ENCODE measurements at places on chromosomes 11 and 22.

GRCh38 chr22:40451210-40451609 is 80.8 kb downstream of the SGSM3 start:
- DNase-seq, result no peak

- no peak for DNase-seq
Measured at GRCh38 chr11:35792148-35792845, 129.7 kb downstream of the TRIM44 start.

- DNase-seq, result no peak
Measured at GRCh38 chr11:2878782-2879181, 6.8 kb downstream of the CDKN1C start.

DNA sequence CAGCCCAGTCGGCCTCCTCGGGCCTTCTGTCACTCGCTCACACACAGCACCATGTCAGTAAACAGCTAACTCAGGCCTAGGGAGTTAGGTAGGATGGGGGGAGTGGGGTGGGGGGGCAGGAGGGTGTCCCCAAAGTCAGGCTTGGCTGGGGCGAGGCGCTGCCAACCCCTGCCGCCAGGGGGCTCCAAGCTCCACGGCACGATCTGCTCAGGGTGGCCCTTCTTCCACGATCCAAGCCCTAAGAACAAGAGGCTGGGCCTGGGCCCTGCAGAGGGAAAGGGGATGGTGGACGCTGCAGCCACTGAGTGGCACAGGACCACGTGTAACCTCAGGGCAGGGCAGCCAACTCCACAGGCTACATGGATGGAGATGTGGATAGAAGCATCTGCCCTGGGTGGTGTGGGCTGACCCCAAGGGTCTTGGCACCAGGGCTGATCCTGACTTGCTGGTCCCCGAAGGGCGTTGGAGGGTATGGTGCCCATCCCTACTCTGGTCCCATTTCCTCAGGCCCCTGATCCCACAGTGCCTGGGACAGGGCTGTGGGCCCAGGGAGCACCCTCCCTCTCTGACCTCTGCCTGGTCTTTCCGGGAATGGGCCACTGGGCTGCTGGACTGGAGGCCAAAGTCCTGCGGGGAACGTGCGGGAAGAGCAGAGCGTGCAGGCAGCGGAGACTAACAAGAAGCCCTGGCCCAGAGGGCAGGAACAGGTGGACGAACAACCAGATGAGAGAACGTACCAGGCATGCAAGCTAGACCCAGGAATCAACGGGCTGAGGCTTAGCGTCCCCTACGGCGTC is 29.1 kb upstream of the TXNRD2 start:
- DNase-seq, result peak; percentile 53

GRCh38 chr11:29685361-29685760 is 331.5 kb downstream of the KCNA4 start:
- DNase-seq, result no peak

DNA sequence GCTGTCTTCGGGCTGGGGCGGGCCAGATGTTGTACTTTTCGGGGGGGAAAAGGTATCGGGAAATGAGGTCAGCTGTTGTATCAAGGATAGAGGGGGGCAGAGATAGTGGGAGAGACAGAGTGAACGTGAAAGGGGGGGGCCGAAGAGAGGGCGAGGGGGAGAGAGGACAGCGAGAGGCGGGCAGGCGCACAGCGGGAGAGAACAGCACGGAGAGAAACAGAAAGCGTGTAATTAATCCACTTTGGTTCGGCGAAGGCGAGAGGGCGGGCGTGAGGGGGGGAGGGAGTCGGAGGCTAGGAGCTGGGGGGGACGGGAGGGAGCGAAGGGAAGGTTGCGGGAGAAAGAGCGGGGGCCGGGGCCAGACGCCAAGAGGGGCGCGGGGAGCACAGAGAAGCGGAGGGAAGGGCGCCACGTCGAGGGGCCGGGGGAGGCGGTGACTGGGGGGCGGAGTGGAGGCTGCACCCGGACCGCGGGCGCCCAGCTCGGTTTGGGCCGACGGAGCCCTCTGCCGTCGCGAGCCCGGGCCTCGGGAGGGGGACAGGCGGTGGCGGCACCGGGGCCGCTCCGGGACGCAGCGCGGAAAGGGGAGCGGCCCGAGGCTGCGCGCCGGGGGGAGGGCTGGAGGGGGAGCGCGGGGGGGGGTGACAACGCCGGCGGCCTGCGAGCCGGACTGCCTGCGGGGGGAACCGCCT is 612 bp downstream of the IGF2 start:
- DNase-seq, result no peak

GRCh38 chr22:39148026-39148726 is 4.3 kb downstream of the CBX7 start:
- no peak for DNase-seq

DNA sequence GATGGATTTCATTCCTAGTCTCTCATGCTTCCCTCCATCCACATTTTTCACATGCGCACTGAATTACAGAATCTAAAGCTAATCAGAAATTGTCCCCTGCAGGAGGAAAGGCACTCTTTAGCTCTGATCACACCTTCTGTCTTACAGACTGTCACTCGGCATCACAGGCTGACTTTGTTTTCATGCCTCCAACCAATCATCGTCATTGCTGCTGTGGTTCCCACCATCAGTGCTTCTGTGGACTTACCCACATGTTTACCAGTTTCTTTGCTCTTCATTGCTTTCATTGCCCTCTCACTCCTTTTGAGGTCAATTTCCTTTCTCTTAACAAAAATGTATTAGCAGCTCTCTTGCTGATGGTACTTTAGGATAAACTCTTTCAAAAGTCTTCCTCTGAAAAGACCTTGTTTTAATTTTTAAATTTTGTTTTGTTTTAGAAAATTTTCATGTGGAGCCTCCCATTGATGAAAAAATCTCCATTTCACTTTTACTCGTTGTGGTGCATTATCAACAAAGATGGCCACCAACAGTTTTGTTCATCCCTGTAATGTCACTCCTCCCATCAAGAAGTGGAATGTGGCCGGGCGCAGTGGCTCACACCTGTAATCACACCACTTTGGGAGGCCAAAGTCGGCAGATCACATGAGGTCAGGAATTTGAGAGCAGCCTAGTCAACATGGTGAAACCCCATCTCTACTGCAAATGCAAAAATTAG is 20.2 kb upstream of the TREH start:
- DNase-seq, result peak; percentile 32

DNA sequence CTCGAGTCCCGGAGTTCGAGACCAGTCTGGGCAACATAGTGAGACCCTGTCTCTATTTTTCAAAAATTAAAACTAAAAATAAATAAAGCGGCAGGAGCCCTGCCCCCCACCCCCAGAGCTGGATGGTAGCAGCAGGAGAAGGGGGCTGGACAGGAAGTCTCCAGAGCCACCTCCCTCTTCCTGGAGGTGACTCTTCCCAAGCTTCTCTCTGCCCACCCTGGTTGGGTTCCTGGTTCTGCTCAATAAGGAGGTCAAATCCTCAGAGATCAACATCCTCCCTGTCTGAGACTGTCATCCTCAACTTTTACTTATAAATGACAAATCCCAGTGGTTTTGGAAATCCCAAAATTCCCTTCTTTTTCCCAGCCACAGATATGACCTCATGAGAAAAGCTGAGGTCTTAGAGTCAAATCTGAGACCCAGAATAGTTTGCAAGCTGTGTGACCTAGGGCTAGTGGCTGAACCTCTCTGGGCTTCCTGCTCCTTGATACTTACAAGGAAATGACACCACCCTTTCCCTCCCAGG is 987 bp downstream of the C1QTNF6 start:
- no peak for DNase-seq

GRCh38 chr11:128613300-128613995 is 26.1 kb upstream of the ETS1 start:
- no peak for DNase-seq

DNA sequence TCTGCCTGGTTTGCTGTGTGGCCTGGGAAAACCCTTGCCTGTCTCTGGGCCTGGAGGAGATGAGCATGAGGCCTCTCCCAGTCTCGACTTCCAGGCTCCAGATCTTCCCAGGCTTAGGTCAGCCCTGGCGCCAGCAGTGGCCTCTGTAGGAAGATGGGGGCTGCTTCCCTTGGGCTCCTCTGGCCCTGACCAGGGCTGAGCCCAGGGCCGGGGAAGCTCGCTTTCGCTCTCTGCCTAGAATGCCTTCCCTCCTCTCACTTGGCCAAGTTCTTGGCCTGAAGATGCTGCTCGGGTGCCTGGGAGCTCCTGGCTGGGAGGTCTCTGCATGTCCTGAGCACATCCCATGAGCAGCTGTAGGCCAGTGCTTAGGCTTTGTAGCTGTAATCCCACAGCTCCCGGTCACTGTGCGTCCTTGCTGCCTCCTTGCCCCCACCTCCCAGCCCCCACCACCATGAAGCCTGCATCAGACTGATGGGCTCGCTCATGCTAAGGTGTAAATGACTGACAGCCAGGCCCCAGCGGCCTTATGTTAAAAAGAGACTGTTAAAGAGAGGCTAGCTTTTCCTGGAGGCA is 25.5 kb downstream of the SHISAL1 start:
- no peak for DNase-seq

DNA sequence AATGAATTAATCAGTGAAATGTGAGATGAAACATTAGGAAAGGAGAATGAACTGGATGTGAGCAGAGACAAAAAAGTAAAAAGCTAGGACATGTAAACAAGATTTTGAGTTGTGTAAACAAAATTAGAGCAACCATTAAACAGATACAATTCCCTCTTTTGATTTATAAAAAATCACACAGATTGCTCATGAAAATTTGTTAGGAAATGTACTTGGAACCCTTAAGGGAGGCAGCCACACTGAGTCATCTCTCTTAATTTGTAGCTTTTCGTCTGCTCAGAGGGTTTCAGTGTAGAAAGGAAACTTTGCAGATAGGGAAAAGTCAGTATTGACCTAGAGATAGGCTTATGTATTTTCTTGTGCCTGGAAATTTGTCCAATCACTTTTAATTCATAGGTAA is 49.6 kb upstream of the ME3 start:
- DNase-seq, result no peak

- DNase-seq, result no peak
Measured at GRCh38 chr22:44289414-44290171, 23.2 kb downstream of the SHISAL1 start.

GRCh38 chr11:69611548-69612526 is 29.1 kb upstream of the CCND1 start:
- DNase-seq, result no peak

- no peak for DNase-seq
Measured at GRCh38 chr22:24411256-24412004, 16.0 kb upstream of the ADORA2A start.

DNA sequence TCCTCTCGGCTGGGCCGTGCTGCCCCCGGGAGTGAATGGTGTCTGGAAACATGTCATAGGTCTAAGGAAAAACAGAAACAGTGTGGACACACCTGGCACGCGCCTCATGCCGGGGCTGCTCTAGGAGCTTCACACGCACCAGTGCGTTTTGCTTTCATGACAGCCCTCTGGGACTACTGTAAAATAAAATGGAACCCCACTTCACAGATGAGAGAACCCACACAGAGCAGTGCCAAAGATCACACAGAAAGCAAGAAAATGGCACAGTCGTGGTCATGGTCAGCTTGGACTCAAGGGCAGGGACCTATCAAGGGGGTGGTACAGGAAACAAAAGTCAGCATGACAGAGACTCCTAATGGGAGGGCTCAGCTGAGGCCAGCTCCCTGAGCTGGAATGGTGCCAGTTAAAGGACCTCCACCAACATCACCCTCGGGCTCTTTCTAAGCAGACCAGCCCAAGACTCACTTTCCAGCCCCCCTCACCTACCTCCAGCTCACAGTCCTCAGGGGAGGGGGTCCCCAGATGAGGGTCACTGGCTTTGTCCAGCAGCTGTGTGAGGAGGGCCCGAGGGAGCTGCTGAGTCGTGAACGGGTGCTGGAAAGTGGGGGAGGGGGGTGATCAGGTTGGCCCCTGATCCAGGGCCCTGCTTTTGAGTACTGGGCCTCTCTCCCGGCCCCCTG is 3.3 kb downstream of the MAP4K2 start:
- no peak for DNase-seq

DNA sequence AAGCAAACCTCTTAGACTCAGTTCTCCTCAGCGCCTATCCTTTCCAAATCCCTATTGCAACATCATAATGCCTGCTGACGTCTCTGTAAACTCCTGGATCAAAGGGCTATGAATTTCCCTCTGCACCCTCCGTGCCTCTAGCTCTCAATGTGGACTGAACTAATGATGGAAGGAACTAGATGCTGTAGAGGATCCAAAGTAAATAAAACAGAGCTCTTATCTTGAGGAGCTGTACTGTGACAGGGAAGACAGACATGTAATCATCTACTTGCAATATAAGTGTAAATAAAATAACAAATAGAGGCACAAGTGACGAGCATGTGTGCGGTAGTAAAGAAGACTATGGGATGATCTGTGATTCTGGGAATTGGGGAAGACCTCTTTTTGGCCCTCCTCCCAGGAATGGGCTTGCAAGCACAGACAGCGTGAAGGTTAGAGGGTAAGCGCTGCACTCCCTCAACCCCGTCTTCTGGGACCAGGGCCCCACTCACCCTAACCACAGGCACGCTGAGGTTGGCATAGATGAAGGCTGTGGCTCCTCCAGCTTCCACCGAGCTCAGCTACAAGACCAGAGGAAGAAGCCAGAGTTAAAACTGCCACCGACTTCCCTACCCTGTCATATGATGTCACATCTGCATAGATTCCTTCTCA is 42.2 kb downstream of the P4HA3 start:
- no peak for DNase-seq

GRCh38 chr11:79393362-79394043 is 47.3 kb downstream of the TENM4 start:
- DNase-seq, result no peak

DNA sequence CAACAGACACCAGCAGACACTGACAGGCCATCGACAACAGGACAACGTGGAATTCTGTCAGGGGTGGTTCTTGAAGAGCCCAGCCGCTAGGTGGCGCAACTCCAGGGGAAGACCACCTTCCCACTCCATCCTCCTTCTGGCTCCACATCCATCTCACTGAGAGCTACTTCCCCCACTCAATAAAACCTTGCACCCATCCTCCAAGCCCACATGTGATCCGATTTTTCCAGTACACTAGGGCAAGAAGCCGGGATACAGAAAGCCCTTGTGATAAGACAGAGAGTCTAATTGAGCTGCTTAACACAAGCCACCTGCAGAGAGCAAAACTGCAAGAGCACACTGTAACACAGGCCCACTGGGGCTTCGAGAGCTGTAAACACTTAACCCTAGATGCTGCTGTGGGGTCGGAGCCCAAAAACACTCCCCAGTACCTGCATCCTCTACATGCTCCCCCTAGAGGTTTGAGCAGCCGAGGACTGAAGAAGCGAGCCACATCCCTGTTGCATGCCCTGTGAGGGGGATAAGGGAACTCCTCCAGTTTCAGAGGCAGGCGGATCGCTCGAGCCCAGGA is 11.5 kb upstream of the RAB39A start:
- DNase-seq, result no peak

DNA sequence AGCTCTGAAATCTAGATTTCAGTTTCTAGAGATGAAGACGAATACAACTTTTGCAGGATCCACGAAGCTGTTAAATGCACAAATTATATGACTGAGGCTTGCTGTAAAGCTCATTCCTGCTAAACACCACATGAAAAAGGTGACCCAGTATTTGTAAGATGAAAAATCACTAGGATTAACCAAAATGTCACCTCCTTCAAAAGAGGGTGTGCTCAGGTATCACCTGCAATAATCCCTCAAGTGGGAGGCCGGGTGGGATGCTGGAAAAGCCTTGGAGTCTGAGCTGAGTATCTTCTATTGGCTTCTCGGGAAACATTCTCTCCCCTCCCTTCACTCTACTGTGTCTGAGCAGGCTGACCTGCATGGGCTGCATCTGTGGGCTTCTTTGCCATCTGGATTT is 195.8 kb downstream of the NELL1 start:
- DNase-seq, result no peak

Measured in stimulated activated CD8-positive, alpha-beta memory T cell treated with anti-CD3 and anti-CD28 coated beads, Interleukin-12 subunit alpha, Interleukin-12 subunit beta, amount 100 ng/mL, for 4 hours (primary cell).